ENCODE measurements at places on chromosomes 11 and 22.

DNA sequence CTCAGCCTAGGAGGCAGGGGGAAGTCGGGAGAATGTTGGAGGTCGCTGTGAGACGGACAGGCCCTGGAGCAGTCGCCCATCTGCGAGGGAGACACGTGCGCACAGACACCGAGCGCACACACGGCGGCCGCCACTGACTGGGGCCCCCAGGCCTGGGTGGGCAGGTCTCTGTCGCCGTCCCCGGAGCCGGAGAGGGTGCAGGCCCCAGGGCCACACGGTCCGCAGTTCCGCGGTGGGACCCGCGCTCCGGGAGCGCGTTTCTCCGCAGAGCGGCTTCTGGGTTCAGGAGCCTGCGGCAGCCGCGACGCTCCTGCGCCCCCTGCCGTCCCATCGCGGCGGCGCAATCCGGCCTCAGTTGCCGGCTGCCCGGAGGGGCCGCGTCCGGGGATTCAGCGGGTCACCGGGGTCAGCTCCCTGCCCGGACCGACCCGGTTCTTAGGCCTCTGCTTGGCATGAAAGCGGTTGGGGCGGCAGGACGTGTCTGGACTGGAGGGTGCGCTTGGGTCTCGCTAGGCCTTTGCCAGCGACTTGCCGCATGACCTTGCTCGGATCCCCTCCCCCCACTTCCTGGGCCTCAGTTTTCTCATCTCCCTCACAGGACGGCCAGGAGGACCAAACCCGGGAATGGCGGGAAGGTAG, 31.2 kb downstream of the PDE2A start:
- H3K36me3 ChIP-seq = no peaks in the 10 kb centered on the region
- H3K4me1 ChIP-seq = peaks cover 21% of the 10 kb centered on the region
- H3K4me3 ChIP-seq = peak overlapping the region; percentile 54
- DNase-seq = no peak
- H3K27me3 ChIP-seq = peaks cover 45% of the 10 kb centered on the region

GRCh38 chr11:95262994-95263765, 32.2 kb upstream of the SESN3 start:
- no peak overlapping the region for H3K4me3 ChIP-seq
- H3K4me1 ChIP-seq = peaks cover 11% of the 10 kb centered on the region
- no peaks in the 10 kb centered on the region for H3K27me3 ChIP-seq
- DNase-seq = no peak
- H3K36me3 ChIP-seq = no peaks in the 10 kb centered on the region

DNA sequence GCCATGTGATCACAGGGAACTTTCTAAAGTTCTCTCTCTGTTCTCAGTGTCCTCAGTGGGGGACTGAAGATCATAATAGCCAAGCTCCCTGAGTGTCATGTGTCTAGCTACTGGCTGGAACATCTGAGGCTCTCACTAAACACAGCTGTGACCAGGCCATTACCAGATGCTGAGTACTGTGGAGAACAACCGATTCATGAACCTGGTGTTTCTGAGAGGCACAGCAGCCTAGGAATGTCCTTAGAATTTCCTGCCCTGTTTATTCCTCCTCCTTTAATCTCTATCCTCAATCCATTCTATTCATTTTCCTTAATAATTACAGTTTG, 93.0 kb downstream of the ME3 start:
- peak overlapping the region; percentile 70 for H3K27ac ChIP-seq
- H3K4me3 ChIP-seq = no peak overlapping the region
- no peaks in the 10 kb centered on the region for H3K27me3 ChIP-seq
- H3K36me3 ChIP-seq = no peaks in the 10 kb centered on the region

DNA sequence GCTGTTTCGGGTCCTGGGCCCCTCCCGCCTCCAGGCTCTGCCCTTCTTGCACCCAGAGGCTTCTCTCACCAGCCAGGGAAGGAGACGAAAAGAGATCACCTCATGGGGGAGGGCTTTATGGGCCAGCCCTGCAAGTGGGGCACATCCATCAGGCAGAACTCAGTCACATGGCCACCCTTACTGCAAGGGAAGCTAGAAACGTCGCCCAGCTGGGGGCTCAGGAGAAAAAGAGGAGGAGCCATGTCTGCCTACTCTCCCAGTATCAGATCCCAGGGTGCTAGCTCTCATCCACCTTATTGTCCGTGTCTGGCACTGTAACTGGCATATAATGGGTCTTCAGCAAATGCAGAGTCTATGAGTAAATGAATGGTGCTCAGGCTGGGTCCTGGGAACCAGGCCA, 24.2 kb downstream of the MFNG start:
- no peak overlapping the region for H3K27ac ChIP-seq
- H3K4me3 ChIP-seq = no peak overlapping the region
- no peaks in the 10 kb centered on the region for H3K4me1 ChIP-seq
- H3K27me3 ChIP-seq = peaks cover 38% of the 10 kb centered on the region

GRCh38 chr11:44621140-44621681, 55.7 kb downstream of the CD82 start:
- DNase-seq = peak; percentile 85
- peaks cover 23% of the 10 kb centered on the region for H3K4me1 ChIP-seq
- no peaks in the 10 kb centered on the region for H3K27me3 ChIP-seq
- H3K36me3 ChIP-seq = peaks cover 15% of the 10 kb centered on the region
- H3K4me3 ChIP-seq = no peak overlapping the region

DNA sequence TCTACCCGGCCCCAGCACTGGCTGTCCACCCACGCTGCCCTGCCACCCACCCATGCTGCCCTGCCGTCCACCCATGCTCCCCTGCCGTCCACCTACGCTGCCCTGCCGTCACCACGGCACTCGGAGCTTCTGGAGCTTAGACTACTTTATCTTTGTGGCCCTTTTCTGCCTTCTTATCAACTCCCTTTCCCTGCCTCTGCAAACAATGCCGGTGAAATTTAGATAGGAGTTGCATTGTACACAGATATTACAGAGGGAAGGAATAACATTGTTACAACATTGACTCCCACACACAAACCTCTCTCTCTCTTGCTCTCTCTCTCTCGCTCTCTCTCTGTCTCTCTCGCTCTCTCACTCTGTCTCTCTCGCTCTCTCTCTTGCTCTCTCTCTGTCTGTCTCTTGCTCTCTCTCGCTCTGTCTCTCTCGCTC, 33.7 kb upstream of the BRSK2 start:
- DNase-seq = no peak
- H3K36me3 ChIP-seq = no peaks in the 10 kb centered on the region
- no peak overlapping the region for H3K4me3 ChIP-seq
- no peaks in the 10 kb centered on the region for H3K4me1 ChIP-seq
- H3K27ac ChIP-seq = no peak overlapping the region

DNA sequence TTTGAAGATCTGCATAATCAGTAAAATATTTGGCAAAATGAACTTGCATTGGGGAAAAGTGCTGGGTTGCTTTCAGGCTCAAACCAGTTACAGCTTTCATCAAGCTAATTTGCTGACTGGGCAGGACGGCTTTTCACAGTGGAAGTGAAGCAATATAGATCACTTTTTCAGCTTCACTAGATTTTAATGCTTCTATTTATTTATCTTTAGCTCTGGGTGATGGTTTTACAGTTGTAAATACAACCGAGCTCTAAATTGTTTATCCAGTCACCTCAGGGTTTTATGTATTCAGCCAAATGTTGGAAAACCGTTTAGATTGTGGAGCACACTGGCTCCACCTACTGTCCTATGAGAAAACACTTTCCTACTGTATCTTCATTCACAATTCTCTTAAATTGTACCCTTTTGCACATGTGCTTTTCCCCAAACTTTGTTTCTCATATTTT, 58.2 kb downstream of the ACER3 start:
- H3K4me1 ChIP-seq = peaks cover 20% of the 10 kb centered on the region
- no peak for DNase-seq
- no peak overlapping the region for H3K4me3 ChIP-seq
- no peaks in the 10 kb centered on the region for H3K27me3 ChIP-seq
- no peaks in the 10 kb centered on the region for H3K36me3 ChIP-seq
